ENCODE measurements at places on chromosomes 5 and 9.

DNA sequence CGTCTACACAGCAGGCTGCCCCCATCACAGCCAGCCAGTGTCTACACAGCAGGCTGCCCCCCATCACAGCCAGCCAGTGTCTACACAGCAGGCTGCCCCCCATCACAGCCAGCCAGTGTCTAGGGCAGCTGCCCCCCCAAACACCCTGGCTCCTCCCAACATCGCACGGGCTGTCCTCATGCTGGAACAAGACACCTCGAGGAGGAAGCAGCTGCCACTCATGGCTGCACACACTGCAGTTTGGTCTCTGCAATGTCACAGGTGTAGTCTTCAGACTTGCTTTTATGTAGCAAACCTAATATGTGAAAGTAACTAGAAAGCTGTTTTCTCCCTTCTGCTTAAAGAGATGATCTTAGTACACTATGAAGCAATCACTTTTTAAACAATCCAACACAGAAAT lies 9.7 kb downstream of the LRRC14B start:
- no peak for DNase-seq

GRCh38 chr5:123028222-123028621 lies 8.3 kb downstream of the PPIC start:
- DNase-seq = no peak

DNA sequence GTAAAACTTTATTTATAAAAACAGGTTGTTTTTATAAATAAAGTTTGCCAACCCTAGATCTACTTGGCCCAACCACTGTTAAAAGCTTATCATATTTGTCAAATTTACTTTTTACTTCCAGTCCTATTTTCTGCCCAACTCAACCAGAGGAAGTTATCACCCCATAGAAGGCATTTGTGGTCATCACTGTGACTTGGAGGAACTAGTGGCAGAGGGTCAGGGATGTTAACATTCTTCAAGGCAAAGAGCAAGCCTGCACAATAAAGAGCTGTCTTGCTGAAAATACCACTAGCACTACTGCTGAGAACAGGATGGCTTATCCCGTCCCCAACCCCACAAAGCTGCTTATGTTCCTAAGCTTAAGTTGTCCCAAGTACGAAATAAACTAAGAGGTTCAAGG lies 22.3 kb downstream of the TTC33 start:
- no peak for DNase-seq

DNA sequence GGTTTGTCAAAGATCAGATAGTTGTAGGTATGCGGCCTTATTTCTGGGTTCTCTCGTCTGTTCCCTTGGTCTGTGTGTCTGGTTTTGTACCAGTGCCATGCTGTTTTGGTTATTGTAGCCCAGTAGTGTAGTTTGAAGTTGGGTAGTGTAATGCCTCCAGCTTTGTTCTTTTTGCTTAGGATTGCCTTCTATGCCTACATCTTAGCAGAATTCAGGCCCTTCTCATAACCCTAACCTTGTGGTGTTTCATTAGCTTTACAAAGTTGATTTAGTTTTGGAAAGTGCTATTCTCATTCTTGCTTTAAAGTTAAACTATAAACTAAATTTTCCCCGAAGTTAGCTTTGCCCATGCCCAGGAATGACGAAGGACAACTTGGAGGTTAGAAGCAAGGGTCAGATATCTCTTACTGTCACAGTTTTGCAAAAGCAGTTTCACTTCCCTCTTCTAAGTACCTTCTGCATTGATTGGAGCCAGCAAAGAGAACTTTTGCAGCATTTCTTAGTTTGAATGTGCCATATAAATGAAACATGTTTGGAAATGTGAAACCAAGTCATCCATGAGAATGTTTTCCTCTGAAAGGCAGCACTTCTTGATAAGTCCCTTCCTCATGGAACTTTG lies 274.3 kb upstream of the DMRT1 start:
- DNase-seq = no peak

GRCh38 chr5:35659556-35659955 lies 41.9 kb downstream of the SPEF2 start:
- DNase-seq = no peak

DNA sequence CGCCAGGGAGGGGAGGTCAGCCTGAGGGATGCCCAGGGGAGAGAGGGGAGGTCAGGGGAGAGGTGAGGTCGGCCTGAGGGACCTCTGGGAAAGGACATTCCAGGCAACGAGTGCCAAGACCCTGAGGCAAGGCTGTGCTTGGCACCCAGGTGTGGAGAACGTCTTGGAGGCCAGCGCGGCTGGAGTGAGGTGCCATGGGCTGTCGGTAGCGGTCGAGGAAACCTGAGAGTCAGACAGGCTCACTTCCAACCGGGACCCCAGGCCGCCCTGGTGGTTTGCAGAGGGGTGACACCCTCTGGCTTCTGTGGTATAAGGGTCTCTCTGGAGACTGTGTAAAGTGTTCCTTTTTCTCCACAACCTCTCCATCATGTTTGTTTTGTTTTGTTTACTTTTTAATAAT lies 82.9 kb downstream of the CACNA1B start:
- DNase-seq = no peak

DNA sequence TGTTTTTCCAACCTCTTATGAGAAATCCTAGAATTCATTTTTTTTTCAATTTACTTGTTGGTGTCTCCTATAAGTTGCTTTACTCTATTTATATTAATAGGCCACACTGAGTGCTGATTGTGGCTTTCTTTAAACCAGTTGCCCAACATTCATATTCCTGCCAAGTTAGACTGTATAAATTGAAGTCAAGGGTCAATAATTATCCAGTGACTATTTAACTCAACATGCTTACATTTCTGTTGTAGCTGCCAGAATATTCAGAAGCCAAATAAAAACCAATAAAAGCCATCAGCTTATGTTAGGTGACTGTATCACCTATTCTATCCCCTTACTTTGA lies 169.0 kb downstream of the PTPRD start:
- peak; percentile 4 for DNase-seq

DNA sequence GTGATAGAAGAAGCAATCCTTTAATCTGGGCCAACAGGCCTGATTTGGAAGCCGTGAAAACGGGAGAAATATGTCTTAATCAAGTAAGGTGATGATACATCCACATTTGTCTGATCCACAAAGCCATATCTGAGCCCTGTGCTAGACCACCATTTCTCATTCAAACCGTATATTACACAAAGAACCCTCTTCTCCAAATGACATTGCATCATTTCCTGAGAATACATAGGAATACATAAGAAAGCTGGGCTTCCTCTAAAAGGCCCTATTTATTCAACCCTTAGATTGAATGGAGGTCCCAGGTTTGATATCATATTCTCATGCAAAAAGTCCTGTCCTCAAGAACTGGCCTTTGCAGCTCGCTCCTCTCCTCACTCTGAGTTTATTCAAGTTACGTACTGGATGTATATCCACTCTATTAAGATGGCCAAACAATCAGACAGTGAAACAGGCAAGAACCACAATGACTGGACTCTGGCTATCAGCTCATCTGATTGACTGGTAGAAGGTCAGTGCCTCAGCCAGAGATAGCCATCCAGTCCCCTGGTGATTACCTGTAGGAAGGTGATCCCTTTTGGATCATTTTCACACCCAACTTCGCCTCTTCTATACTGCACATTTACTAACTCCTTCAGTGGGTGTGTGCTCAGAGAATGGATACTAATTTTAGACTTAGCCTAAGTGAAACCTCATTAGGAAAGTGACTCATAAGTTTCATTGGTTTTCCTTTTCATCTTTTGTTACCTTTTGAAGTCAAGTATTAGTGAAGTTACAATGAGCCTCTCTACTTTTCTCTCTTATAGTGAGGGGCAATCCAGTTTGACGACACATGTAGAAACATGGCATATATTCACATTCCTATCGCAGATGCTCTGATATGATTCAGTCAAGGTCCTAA lies 167.6 kb upstream of the WWC1 start:
- no peak for DNase-seq

GRCh38 chr5:497871-498509 lies 26.3 kb downstream of the SLC9A3 start:
- DNase-seq = no peak

DNA sequence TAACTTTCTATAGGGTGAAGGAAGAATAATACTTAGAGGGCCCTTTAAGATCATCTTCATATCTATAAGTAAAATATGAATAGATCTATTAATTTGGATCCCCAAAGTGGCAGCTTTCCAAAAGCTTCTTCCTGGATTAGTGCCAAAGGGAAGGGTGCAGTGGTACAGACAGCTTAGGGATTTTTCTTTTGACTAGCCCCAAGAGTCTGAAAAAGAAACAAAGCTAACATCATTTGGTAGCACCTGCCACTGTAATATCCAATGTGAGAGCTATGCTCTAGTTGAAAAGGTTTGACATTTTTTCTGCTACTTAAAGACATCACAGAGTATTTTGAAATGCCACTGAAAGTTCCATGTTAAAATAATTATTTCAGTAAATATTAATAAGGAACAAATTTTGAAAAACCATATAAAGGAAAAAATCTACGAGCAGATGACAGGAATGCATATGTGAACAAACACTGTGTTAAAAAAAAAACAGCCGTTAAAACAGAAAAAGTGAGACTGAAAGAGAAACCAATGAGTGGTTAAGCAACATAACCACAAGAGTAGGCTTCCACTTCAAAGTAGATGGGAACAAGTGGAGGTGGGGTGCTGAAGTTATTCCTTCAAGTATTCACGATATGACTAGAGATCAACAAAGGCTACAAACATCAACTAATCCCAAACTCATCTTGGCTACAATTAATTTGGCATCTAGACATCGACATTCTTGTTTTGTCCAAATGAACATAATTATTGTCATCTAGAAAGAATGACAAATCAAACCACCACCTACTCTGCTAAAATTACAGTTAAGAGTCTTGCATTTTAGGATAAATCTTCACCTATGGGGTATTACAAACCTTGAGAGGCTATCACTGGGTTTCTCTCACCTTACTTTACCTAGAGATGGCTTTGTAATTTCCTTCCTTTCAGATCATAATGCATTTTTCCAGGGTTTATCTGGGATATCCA lies 137.5 kb downstream of the CPLANE1 start:
- DNase-seq = no peak

DNA sequence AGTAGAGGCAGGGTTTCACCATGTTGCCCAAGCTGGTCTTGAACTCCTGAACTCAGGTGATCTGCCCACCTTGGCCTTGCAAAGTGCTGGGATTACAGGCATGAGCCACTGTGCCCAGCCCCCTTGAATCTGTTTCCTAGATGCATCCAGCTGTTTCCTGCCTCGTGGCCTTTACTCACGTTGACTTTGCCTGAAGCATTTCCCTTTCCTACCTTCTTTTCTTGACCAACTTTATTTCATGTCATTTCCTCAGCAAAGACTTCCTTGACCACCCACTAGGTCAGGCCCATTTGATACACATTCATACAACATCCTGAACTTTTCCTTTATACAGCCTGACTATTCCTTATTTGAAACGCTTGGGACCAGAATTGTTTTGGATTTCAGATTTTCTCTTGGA lies 51.0 kb downstream of the DOCK2 start:
- DNase-seq = no peak

GRCh38 chr9:2765250-2765880 lies 48.1 kb downstream of the KCNV2 start:
- DNase-seq = no peak

DNA sequence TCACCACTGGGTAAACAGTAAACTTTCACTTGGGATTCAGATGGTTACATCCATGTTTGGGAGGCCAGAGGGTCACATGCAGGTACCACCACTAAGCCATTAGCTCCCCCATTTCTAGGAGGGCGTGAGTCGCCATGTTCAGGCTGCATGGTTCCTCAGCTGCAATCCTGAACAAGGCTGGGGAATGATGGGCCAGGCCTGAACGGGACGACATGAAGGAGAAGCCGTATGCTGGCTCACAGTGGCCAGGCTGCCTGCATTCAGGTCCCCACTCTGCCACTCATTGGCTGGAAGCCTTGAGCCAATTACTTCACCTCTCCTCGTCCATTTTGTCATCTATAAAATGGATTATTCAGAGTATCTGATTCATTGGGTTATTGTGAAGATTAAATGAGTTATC lies 9.0 kb upstream of the FBP2 start:
- DNase-seq = no peak
